Activated naive CD4-positive, alpha-beta T cell (primary cell): ENCODE measurements at places on chromosomes 3 and 15.

DNA sequence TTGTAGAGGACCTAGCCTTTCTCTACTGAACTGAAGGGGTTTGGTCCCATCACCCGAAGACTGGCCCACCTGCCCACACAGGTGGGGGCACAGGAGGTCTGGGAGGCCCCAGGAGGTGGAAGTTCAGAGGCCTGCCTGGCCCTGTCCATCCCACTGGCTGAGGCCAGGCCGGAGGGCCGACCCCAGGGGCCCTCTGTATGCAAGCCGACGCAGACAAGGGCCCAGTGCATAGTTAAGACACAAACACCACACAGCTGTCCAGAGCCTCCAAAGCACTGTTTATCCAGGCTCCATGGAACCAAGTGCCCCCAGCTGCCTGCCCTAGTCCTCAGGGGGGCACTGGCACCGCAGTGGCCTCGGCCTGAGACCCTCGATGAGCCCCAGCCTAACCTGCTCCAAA lies 26.7 kb downstream of the SNX33 start:
- DNase-seq, result no peak

GRCh38 chr3:16554126-16554525 lies 40.6 kb upstream of the RFTN1 start:
- no peak for DNase-seq

GRCh38 chr3:65268426-65268825 lies 580.6 kb upstream of the ADAMTS9 start:
- no peak for DNase-seq

GRCh38 chr3:5572168-5572567 lies 384.7 kb downstream of the EDEM1 start:
- no peak for DNase-seq

DNA sequence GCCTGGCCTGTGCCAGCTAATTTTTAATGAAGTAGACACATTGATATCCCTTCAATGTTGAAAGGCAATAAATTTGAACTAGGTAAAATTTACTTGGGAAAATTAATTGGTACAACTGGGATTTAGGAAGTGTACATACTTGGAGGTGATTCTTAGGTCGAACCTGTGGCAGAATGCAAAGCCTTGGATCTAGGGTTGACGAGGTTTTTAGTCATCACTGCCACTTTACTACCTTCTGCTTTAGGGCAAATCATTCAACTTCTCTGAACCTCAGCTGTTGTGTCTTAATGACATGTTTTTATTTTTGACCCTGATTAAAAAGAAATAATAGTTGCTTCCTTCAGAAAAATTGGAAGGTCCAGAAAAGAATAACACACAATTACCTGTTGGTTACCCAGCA lies 2.5 kb downstream of the APPL1 start:
- DNase-seq, result no peak

DNA sequence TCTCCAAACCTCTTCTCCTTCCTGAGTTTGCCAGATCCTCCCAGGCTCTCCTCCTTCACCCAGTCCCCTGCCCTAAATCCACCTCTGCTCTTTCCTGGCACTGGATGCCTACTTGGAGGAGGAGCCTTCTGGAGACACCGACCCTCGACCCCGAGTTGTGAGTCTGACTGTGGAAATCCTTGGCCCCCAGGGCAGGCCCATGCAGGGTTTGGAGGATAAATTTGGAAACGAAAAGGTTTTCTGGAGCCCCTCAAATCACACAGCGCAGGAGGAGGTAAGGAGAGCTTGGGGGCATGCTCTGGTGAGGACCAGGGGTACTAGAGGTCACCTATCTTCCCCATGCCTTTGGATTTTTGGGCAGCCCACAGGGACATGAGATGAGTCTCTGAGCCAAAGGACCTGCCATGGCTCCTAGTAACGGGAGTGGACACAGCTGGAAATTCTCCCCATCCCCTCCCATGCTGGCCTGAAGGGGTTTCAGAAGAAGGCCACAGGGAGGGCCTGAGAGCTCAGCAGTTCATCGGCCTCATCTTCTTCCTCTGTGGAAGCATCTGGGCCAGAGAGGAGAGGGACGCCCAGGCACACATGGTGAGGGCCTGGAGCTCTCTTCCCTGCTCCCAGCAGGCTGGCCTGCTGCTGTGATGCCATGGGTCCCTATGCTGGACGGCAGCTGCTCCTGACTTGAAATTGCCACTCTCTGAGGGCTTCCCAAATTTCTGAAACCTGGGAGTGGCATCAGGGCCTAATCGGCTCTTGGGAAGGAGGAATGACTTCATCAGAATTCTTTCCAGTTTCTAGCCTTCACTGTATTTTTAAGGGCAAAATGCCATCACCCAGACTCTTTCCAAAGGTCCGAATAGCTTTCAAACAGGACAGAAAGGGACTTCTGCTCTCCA lies 68.6 kb upstream of the ITGA11 start:
- DNase-seq, result no peak

DNA sequence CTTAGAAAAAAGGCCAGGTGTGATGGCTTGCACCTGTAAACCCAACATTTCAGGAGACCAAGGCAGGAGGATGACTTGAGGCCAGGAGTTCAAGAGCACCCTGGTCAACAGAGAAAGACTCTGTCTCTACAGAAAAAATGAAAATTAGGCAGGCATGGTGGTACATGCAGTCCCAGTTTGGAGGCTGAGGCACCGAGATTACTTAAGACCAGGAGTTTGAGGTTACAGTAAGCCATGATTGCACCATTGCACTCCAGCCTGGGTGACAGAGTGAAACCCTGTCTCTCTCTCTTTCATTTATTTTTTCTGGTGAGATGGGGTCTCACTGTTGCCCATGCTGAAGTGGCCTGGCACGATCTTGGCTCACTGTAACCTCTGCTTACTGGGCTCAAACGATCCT lies 24.7 kb downstream of the IP6K1 start:
- DNase-seq, result no peak

DNA sequence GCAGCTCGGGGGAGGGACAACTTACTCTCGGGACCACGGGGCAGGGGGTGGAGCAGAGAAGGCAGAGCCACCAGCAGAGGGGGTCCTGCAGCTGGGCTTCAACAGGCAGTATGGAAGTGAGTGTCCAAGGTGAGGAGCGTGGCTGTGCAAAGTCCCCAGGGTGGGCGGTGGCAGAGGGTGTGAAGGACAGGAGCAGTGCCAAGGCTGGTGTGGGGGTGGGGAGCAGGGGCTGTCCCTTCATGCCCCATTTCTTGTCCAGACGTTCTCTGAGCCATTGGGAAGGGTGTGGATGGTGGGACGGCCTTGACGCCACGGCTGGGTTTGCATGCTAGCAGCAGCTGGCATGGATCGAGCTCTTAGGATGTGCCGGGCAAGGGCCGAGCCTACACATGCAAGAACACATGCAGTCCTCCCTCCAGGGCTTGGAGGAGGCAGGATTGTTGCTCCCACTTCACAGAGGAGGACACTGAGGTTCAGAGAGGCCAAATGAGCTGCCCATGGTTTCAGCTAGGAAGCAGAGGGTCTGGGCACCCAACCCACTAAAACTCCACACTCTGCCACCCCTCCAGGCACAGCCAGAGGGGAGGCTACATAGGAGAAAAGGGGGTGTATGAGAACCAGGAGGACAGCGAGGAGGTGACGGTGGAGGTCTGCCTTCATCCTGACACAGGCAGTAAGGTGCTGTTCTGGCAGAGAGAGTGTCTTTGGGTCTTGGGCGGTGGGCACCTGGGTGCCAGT lies 93.6 kb downstream of the TBC1D2B start:
- no peak for DNase-seq

DNA sequence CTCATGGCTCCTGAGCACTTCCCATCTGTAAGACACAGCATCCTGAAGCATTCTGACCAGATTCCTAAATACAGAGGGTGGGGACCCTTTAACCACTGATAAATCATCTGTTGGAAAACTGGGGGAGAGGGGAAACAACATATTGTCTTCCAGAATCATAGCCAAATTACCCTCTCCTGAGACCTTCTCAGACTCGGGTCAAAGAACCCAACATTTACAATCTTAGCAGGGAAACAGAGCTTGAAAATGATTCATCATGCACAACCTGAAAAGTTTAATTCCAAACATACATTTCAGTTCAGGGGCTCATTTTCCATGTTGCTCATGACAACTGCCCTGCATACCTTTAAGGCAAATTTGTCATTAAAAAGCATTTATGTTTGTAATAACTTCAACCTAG lies 48.5 kb upstream of the TSPAN3 start:
- DNase-seq, result no peak

DNA sequence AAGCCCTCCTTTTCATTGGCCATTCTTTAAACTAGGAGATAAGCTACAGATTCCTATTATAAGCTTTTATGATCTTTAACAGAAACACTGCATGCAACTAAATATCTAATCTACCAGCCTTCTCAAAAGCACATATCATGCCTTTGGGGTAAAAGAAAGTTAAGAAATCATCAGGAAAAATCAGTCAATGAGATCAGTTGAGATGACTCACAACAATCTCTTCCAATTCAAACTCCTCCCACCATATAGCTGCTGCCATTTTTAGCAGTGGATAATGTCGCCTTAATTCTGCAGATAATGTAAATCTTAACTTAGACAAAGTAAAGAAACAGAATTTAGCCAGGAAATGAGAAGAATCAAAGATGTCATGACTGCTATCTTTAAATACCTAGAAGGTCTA lies 135.2 kb upstream of the BCL6 start:
- DNase-seq, result no peak

DNA sequence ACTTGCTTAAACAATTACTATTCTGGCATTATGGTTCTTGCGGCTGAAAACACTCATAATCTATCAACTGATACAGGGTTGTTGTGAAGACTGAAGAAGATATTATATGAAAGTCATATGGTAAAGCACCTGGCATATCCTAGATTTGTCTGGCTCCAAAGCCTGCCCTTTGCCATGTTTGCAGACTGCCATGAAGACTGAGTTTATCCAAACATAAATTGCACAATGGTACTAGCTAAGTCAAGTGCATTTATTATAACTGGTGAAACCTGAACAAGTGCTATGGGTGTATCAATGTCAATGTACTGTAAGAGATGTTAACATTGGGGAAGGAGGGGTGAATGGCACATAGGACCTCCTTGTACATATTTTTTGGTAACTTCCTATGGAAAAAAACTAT lies 87.4 kb upstream of the MEX3B start:
- no peak for DNase-seq

DNA sequence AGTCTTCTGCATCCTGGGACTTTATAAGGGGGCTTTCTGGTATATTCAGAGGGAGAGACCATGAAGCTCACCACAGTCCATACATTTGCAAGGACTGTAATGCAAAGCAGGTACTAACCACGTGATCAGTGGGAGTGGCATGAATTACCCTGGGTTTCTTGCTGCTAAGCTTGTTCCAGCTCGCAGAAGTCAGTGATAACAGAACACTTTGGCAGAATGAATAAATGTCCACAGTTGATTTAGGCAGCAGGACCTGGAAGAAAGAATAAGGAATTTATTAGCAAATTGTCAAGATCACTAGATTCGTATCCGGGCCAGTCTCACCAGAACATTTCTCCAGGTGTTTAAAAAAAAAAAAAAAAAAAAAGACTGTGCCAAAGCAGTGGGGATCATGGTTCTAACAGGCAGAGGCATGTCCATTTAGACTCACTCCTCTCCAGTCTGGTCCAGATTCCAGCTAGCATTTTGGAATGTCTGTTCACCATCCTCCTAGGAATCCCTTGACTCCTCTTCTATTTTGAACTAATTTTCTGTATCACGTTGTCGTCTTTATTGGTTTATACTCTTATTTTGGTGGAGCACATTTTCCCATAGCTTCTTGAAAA lies 24.5 kb downstream of the HHLA2 start:
- no peak for DNase-seq

DNA sequence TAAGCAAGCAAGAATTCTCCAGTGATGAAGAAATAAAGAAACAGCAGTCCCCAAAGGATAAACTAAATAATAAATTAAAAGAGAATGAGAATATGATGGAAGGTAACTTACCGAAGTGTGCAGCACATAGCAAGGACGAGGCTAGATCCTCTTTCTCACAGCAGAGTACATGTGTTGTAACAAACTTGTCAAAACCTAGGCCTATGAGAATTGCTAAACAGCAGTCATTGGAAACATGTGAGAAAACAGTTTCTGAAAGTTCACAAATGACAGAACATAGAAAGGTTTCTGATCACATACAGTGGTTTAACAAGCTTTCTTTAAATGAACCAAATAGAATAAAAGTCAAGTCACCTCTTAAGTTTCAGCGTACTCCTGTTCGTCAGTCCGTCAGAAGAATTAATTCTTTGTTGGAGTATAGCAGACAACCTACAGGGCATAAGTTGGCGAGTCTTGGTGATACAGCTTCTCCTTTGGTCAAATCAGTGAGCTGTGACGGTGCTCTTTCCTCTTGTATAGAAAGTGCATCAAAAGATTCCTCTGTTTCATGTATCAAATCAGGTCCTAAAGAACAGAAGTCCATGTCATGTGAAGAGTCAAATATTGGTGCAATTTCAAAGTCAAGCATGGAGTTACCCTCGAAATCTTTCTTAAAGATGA lies 4.5 kb upstream of the SCG5 start:
- no peak for DNase-seq

DNA sequence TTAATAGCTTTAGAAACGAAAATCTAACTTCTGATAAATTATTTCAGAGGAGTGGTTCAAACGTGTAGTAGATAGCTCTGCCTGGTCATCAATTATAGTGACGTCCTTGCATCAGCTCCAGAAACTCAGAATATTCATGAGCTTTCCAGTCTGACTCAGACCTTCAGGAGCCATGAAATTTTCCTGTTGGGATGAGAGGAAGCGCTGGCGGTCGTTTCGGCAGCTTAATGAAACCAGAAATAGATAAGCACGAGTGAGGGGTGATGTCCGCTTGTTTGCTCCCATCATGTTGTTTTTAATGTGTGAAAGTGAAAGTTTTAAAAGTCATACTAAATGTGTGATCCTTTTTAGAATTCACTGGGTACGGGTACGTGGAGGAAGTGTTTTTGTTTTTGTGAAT lies 141.1 kb downstream of the PGPEP1L start:
- no peak for DNase-seq

DNA sequence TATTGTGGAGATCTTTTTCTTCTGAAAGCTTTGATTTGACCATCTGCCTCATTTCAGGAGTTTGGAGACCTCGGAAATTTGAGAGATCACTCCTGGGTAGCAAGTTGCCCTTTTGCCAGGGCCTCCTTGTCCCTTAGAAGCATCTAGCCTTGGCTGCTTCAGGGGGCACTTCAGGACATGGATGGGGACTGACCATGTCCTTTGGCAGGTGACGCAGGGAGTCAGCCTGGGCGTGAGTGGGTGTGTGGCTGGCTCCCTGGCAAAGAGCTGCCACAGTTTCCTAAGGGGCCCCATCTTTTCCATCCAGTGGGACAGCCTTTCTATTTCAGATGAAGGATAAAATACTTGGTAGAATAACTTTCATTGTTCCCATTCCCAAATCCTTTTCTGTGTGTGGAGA lies 27.6 kb downstream of the EEFSEC start:
- DNase-seq, result no peak

- no peak for DNase-seq
Observed at GRCh38 chr3:177201700-177202397, 4.6 kb upstream of the TBL1XR1 start.

- DNase-seq, result no peak
Observed at GRCh38 chr3:185199206-185199605, 46.3 kb upstream of the C3orf70 start.

DNA sequence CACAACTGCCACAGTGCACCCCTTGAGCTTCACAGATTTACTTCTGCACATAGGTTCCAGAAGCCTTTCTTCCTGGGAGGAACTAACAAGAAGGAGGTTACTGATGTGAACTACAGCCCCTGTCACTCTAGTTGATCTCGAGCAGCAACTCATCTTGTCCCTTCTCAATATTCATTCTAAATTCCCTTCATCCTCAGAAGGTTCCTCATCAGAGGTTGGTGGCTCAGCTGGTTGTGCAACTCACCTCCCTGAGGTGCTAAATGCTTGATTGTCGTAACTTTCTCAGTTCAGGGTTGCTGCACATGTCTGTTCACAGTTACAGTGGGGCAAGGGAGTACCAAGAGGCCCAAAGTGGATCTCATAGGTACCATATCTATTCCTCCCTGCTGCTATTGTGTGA lies 5.7 kb upstream of the A4GNT start:
- no peak for DNase-seq
